Spleen (tissue), 13 donors: ENCODE measurements at places on chromosomes 7 and 10. TPM values are rescaled to one million over a fixed set of nuclear protein-coding genes. Genes with fewer than 3 reads are reported as not detected.
A peak's percentile ranks its signal among the peaks of the same experiment; 100 is the strongest.

- DNase-seq: no peak
Observed at GRCh38 chr10:4283846-4284610, 499.0 kb upstream of the KLF6 start.

GRCh38 chr10:110221721-110222261 is 14.4 kb downstream of the MXI1 start:
- DNase-seq: peak; percentile 86

DNA sequence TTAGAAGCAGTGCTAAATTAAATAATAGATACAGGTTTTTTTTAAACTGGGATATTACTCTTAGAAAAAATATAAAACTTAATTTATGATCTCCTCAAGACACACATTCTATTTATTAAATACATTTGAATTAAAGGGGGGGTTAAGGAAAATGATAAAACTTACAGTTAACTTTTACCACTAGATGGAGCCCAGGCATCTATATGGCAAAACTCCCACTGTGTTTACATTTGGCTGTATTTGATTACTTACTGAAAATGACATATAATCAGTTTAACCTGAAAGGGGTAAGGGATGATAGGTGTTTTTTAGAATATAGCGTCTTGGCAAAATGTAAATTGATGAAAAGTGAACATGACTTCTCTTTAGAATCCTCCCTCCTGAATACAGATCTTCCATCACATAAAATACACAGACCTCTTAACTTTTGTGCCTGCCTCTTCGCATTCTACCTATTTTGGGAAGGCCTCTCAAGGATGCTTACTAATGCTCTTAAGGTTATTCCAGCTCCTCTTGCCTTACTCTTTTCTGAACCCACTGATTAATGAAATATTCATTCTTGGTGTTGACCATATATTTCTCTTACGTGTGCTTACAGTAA is 235.7 kb downstream of the AGMO start:
- no peak for DNase-seq

DNA sequence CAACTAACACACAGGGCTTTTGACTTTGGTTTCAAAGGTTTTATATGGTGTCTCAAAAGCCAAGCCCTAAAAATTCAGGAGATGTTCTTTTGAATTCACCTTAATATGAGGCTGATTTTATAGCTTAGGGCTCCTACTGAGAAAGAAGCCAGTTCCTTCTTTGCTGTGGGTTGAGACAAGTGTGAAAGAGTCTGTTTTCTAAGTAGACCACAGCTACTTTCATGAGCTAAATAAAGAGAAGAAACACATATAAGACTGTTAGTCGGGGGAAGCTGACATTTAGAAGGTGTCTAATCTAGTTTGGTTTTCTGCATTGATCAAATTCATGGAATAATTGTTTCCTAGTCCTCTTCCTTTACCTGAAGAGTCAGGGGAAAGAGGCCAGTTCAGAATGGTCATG is 332.1 kb upstream of the CELF2 start:
- no peak for DNase-seq

- DNase-seq: no peak
Observed at GRCh38 chr7:71267734-71268469, 136.0 kb downstream of the GALNT17 start.

DNA sequence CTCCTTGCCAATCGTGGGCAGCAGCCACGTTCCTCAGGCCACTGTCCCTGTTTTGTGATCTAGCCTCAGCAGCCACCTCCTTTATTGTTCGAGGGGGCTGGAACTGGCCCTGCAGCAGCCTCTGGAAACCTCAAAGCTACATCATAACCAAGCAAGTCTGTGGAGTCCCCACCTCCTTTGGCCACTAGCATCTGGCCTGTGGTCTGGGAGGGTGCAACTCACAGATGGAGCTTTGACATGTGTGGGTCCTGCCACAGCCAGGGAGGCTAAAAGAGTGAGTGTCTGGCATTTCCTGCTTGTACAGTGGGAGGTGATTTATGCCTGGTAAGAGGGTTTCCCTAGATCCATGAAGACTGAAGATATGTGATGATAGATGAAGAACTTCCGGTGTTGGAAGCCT is 32.3 kb upstream of the NUB1 start:
- DNase-seq: no peak

GRCh38 chr7:45347804-45348203 is 190.2 kb downstream of the RAMP3 start:
- DNase-seq: no peak

DNA sequence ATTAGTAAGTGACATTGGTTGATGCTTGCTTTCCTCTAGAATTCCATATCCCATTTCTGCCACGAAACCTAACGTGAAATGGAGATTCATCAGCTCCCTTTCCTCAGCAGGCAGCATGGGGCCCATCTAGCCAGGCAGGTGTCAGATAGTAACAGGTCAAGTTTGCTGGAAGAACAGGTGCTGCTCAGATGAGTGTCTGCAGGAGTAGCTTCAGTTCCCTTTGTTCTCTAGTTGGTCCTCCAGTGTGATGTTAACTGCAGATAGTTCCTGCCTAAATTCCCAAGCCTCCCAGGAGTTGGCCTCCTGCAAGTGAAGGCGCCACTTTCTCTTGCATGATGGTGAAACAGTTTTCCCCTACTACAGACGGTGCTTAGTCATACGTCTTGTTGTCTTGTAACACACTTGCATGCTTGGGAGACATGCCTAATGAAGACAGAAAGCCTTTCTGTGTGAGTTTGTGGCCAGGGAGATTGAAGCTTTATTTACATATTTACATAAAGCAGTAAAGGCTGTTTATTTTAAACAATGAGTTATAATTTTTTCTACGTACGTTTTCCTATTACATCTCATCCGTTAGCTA is 175.4 kb downstream of the CHN2 start:
- DNase-seq: no peak

GRCh38 chr7:140650367-140650766 is 9.8 kb upstream of the DENND2A start:
- peak; percentile 36 for DNase-seq

GRCh38 chr7:140230861-140231770 is 54.3 kb upstream of the KDM7A start:
- DNase-seq: peak; percentile 89

GRCh38 chr10:119657725-119658124 is 6.5 kb downstream of the BAG3 start:
- no peak for DNase-seq

DNA sequence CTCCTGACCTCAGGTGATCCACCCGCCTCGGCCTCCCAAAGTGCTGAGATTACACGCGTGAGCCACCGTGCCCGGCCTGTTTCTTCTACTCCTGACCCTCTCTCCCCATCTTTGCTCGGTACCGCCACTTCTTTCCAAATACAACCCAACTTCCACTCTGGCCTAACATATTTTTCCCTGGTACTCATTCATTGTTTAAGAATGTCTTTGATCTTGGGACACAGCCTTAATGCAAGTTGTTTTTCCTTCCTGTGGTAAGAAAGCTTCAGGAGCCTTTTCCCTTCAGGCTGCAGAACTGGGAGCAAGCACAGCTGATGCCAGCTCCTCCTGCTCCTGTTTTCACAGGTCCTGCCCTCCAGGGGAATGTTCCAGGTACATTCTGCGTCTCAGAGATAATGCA is 13.7 kb downstream of the CALML3 start:
- peak; percentile 22 for DNase-seq

DNA sequence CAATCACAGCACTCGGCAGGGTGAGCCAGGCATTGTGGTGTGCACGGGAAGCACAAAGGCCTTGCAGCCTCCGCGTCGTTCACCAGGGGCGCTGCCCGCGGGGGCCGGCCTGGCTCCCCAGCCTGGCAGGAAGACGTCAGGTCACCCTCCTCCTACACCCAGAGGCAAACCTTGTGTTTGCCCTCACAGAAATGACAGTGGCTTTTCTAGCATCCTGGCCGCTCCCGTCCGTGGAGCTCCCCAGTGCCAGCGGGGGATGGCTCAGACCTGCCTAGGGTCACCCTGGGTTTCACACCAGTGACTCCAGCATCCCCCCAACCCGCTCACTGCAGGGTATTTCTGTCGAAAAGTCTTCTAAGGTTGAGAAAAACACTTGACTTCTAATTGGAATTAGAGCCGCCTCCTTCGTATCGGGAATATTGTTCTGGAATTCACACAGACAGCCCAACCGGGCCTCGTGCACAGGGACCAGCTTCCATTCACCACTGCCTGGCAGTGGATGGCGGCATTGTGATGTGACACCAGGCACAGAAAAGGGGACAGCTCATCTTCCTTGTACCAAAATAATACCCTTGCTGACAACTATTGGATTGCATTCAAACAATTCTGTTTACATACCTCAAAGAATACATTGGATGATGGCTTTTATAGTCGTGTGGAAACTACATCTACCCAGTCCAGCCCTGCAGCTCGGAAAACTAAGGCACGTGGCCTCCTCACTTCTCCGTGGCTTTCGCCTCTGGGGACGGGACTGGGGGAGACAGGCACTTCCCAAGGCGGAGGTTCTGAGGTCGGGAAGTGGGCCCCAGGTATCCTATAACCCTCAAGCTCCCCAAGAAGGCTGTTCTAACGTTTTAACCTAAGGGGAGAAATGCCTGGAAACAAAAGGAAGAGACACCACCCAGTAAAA is 109.0 kb downstream of the EBF3 start:
- DNase-seq: no peak

- DNase-seq: peak; percentile 59
Observed at GRCh38 chr7:96589038-96589437, 120.6 kb downstream of the SEM1 start.

DNA sequence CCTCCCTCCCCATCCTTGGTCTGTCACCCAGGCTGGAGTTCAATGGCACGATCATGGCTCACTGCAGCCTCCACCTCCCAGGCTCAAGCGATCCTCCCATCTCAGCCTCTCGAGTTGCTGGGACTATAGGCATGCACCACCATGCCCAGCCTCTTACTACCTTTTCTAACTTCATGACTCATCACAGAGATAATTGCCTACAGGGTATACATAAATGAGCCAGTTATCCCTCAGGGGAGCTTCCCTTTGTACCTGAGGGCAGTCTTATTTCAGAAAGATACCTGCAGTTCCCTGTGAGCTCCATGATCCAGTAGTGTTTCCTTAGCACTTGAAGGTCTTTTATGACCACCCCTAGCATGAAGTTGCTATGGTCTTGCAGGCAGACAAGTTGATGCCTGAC is 94.2 kb upstream of the DNAJC1 start:
- DNase-seq: no peak

DNA sequence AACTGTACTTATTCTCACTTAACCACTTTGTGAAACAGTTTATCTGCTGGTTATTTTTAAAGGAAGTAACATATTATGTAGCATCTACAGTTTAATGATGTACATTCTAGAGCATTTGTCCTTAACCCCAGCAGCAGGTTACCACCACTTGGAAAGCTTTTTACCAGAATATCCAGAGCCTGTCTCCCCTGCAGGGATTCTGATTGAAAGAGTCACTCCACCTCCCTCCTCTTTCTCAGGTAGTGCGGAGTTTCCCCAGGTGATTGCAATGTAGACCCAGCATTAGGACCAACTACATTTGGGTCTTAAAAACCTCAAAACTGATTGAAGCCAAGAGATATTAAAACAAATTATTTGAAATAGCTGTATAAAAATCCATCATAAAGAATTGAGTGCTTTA is 53.1 kb downstream of the NRG3 start:
- DNase-seq: no peak

- DNase-seq: no peak
Observed at GRCh38 chr10:29870522-29871044, 188.8 kb downstream of the JCAD start.

DNA sequence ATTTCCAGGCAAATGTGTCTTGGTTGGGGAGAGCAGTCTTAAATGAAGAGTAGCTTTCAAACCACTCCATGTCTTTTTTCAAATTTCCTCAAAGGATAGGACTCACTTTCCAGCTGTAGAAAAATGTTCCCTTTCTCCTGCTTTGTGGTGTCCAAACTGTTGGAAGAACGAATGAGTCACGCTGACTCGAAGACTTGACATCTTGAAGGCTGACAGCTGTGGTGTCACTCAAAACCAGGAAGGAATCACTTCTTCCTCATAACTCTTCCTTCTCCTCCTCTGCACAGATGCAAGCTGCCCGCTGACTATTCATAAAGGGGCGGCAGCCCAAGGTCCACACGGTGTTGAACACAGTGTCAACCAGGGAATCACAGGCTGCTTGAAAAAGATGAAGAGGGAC is 19.2 kb downstream of the PLA2G12B start:
- no peak for DNase-seq

GRCh38 chr7:151018421-151019129 is 5.7 kb downstream of the ATG9B start:
- DNase-seq: no peak

DNA sequence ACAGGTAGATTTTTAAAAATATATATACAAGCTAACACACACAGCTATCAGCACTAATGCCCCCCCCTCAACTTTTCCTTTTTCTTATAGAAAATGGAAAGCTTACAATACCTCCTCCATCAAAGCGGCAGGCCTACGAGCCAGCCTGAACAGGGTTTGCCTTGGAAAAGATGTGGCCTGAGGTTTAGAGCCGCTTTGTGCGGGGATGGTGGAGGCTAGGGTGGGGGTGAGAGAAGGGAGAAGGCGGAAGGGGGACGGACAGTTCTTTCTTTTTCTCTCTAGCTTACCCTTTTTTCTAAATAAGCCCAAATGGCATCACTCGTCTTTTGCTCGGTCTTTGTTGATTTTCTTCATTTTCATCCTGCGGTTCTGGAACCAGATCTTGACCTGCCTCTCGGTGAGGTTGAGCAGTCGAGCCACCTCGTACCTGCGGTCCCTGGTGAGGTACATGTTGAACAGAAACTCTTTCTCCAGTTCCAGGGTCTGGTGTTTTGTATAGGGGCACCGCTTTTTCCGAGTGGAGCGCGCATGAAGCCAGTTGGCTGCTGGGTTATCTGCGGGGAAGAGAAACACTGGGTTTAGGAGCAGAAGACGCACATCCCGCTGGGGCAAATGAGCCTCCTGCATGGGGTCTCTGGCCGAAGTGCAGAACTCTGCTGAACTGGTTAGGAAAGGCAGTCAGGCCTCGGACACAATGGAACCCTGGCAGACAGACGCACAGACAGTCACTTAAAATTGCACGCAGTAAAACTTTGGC is 1.9 kb downstream of the HOXA9 start:
- DNase-seq: peak; percentile 52

- no peak for DNase-seq
Observed at GRCh38 chr7:11127114-11127785, 153.6 kb downstream of the PHF14 start.

Gene HKDC1
- 0.52 TPM for total RNA-seq

Gene CYP3A7
- not detected for total RNA-seq

Gene FBXO24
- 0.54 TPM for total RNA-seq

Gene NPC1L1
- total RNA-seq: not detected

Gene ZNF679
- total RNA-seq: not detected

Gene NODAL
- total RNA-seq: not detected

Gene HMX3
- total RNA-seq: not detected

Gene NUB1
- 60.2 TPM for total RNA-seq

Gene JAZF1
- total RNA-seq: 28.5 TPM

Gene SRRM3
- total RNA-seq: 0.65 TPM
